Activated naive CD4-positive, alpha-beta T cell treated with anti-CD3 and anti-CD28 coated beads, Interleukin-2, amount 50 U/mL, for 72 hours (primary cell): ENCODE measurements at places on chromosomes 3 and 15.

DNA sequence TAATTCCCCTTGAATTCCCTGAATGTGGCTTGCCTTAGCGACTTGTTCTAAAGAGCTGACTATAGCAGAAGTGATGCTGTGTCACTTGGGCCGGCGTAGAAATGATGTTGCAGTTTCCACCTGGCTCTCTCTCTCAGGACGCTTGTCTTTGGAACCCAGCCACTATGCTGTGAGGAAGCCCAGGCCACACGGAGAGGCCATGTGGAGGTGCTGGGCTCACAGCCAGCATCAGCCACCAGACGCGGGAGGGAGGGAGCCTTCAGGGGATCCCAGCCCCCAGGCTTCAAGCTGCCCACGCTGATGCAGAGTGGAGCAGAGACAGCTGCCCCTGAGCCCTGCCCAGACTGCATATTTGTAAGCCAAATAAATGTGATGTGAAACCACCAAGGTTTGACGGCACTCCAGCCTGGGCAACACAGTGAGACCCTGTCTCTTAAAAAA lies 18.6 kb downstream of the RNU5B-1 start:
- DNase-seq = no peak

DNA sequence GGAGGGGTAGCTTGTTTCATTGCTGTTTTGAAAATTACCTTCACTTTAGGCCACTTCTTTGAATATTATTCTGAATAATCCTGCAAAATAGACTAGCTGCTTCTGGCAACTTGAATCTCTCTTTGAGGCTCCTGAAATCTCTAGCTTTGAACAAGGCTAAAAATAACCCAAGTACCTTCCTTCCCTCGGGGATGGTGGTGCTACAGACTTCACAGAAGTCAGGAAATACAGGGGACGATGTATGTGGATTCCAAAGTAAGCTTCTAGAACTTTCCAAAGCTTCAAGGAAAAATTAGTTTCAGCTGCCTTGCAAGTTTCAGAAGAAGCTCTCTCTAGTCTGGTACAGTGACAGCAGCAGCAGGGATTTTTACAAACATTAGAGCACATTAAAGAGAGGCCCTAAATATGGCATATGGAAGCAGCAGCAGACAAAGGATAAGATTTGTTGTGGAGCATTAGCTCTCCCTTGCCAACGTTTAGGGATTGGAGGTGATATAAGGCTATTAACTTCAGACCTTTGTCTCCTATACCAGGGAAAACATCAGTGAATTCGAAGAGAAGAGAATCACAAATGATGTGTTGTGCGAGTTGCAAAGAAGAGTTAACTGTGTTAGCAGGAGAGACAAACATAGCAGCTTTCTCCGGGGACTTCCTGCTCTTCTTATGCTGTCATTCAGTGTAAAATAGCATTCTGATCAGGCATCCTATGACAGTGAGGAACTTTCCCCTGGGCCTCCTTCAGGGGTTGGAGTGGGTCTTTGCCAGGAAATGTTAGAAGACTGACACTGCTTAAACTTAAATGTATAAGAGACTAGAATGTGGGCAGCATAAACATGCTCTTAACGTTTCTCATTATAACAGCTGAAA lies 783.0 kb upstream of the ARPP21 start:
- DNase-seq = no peak

- DNase-seq = no peak
Observed at GRCh38 chr3:138213398-138214085, 26.4 kb downstream of the ARMC8 start.

DNA sequence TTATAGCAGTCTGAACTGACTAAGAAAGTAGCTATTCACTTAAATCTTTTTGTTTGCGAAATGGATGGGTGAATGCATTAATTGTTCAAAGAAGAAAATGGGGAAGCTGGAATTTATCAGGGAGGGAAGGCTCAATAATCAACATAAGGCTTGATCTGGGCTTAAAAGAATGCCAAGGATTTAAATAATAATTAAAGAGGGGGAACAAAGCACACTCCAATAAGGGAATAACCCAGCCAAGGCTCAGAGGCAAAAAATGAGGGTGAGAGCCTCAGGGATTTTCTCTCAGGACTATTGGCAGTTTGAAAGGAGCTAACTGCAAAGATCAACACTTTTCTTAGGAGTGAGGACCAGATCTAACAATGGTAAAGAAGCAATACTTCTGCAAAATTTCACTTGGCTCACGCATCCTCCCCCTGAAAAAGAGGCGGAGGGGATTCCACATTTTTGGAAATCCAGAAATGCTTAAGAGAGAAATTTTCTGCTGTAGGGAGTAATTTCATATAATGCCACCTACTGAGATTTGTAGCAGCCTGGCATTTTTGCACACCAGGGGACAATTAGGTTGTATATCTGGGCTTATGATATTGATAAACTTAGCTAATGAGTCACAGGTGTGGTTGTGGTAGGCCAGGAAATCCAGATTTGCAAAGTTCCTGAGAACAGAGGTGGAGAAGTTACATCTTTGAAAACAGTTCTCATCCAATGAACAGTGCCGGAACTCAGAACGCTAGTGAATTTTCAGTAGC lies 405.1 kb downstream of the TUSC7 start:
- no peak for DNase-seq

DNA sequence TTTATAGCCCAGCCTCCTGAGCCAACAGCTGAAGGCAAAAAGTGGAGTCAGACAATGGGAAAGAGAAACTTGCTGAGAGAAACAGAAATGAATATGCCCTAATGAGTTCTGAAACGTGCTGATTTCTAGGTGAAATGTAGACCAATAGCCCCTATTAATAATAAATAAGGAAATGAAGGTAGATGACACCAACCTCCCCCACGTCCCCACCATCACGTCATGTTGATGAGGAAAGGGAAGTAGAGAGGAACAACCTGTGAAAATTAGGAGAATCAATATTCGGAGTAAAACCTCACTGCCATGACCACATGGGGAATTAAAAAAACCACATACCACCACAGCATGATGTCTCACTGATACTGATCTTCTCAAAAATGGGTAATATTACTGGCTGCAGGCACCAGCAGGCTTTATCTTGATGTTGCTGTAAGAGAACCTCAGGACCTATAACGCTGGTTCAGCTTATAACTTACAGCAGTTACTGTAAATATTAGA lies 64.0 kb downstream of the KAT2B start:
- DNase-seq = no peak

GRCh38 chr3:14562121-14562890 lies 22.2 kb upstream of the GRIP2 start:
- no peak for DNase-seq

DNA sequence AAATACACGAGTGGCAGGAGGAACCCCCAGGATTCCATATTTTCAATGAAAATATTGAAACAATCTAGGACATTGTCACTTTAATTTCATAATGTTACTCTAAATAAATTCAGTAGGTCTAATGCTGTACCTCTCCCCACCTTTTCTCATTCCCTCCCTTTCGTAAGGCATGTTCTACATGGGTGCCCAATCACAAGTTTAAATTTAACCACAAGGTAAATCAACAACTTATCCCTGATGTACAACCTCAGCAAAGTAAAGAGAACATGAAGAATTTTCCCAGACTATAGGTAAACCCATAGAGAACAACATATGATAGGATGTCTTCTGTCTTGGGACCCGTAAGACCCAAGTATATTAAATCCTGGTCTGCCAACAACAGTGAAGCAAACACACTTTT lies 53.2 kb upstream of the MITF start:
- no peak for DNase-seq

- no peak for DNase-seq
Observed at GRCh38 chr3:104436506-104436905, 930.2 kb upstream of the ALCAM start.

DNA sequence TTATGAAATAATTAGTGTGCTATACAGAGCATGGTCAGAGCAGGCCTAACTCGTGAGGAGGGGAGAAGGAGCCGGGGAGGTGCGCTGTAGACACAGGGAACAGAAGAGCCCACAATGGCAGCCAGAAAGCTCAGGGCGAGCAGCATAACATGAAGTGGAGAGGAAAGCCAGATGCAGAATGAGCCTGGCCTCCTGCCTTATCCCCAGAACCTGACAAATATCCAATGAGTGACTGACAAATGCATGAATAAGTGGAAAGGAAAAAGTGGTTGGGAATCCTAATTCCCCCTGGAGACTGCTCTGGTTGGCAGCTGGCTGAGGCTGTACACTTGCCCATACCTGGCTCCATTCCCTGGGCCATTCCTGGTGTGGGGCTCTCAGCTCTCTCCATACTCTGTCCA lies 9.2 kb upstream of the MST1R start:
- DNase-seq = no peak

DNA sequence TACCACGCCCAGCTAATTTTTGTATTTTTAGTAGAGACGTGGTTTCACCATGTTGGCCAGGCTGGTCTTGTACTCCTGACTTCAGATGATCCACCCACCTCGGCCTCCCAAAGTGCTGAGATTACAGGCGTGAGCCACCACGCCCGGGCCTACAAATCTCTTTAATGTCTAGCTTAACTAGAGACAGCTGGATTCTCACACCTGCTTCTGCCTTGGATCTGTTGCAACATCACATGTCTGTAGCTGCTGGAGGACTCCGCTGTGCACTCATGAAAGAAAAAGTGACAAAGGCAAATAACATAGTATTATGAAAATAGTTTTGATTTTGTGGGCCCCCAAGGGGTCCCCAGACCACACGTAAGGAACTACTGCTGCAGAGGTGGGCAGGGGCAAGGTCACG lies 85.9 kb downstream of the NCEH1 start:
- no peak for DNase-seq

- DNase-seq = no peak
Observed at GRCh38 chr3:66270701-66271100, 49.9 kb downstream of the SLC25A26 start.

GRCh38 chr3:122964811-122965210 lies 62.8 kb downstream of the SEMA5B start:
- DNase-seq = no peak

DNA sequence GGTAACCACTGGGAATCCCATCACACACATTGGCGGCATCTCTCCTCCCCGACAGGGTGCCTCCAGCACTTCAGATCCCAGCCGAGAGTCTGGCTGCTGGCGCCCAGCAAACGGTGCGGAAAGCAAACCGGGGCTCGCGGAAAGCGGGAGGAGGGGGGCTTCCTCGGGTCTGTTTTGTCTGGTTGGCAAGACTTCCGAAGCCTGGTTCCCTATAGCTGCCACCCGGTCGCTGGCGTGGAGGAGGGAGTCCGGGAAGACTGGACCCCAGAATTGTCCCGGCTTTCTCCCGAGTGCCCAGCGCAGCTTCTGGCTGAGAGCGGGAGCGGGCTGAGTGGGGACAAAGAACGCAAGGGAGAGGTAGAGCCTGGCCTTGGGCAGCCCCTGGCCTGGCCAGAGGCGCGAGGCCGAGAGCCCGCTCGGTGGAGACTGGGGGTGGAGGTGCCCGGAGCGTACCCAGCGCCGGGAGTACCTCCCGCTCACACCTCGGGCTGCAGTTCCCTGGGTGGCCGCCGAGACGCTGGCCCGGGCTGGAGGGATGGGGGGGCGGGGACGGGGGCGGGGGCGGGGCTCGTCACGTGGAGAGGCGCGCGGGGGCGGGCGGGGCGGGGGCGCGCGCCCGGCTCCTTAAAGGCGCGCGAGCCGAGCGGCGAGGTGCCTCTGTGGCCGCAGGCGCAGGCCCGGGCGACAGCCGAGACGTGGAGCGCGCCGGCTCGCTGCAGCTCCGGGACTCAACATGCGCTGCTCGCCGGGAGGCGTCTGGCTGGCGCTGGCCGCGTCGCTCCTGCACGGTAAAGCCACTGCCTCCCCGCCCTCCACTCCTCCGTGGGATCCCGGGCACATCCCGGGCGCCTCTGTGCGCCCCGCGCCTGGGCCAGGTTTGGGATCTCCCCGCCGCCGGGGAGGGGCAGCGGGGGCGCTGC lies at the start of gene CHRNA7:
Gene CHRNA7, plus strand, starts transcription at position 654 of the 920 bp plus-strand sequence. Its CDS starts 80 bp downstream, at position 734.
- DNase-seq = peak; percentile 30

DNA sequence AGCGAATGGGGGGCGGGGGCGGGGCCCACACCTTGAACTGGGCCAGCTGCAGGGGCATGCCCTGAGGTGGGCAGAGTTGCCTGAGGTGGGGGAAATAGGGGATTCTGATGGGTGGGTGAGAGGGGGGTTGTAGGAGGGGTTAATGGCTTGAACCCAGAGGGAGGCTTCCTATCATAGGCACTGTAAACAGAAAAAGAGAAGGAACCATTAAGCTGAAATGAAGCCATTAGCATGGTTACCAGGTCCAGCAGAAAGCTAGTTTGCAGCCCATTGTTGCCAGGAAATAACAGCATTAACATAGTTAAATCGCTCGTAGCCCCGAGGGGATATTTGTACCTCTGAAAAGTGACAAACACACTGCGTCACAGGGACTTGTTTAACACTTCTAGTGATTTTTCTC lies 29.0 kb downstream of the ETV5 start:
- DNase-seq = no peak

DNA sequence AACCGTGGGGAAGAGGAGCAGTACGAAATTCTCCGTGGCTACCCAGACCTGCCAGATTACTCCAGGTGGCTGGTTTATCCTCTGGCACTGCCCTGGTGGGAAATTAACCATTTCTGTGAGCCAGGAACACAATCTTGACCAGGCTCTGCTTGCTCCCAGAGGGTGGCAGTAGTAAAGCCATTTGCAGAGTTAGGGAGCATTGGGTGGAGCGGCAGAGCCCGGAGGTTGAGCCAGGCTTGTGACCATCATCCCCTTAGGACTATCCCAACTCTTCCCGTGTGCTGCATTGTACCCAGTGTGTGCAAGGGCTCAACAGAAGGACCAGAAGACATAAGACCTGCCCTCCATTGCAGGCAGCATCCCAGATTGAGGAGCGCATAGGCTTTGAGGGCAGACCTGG lies 5.3 kb downstream of the KNG1 start:
- no peak for DNase-seq

DNA sequence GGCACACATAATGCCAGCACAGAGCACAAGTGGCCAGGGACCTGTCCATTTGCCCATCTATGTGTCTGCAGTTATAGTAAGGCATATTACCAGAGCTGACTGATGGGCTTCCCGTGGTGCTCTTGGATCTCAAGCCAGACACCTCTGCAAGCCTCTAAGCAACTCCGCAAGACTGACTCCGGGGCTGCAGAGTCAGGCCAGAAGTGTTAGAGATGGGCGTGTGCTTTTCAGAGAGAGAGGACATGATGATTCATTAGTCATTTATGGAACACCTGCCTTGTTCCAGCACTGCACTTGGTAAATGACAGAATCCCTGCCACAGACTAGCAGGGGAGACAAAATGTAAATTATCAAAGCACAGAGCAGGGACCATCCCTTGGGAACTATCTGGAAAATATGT lies 559.0 kb downstream of the PDCD6IP start:
- no peak for DNase-seq
